OCI-M1 (cell line): ENCODE measurements at places on chromosomes 7 and 10.

DNA sequence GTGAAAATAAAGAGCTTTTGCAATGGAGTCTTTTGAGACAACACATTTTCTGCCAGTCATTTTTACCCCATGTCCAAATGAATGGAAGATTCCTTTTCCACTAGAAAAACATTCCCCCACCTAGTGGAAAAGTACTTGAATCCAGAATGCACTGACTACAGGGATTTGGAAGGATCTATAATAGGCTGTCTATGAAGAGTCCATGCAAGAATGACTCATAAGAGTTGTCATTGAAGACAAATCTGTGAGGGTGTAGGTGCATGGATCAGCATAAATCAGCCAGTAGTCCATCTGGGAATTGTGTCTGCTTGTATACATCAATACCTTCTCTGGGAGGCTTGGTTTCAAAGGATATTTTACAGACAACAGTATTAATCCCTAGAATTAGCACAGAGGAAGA is 32.5 kb upstream of the TRUB1 start:
- DNase-seq: no peak

DNA sequence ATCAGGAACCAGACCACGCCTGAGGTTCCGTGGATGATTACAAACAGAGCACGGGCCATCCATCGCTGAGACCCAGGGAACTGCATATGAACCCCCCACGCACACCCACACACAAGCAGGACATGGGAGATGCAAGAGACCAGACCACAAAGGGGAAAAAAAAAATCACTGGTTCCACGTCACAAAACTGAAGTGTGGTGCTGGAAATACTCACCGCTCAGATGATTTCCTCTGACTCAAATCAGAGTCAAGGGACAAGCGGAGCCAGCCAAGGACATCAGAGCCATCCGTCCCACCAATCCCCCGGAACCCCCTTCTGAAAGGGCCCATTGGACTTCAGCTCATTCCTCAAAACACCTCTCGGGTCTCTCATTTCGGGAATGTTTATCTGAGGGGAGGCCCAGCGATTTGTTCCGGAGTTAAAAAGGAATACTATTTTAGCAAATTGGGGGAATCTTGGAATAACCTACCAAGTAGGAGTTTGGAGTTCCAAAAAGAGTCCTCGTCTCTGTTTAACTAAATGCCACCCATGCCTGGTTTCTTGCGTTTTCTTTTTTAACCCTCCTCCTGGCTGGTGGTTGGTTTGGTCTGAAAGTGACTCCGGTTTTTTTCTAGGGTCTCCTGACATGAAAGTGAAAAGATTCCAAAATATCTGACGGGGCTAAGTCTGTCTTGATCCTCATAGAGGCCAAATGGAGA is 15.0 kb downstream of the SNX8 start:
- no peak for DNase-seq

GRCh38 chr7:31058122-31058521 is 6.0 kb downstream of the ADCYAP1R1 start:
- peak; percentile 3 for DNase-seq

GRCh38 chr10:133163889-133164815 is 4.1 kb downstream of the KNDC1 start:
- DNase-seq: no peak

GRCh38 chr7:149228831-149229471 is 10.5 kb upstream of the ZNF212 start:
- no peak for DNase-seq

DNA sequence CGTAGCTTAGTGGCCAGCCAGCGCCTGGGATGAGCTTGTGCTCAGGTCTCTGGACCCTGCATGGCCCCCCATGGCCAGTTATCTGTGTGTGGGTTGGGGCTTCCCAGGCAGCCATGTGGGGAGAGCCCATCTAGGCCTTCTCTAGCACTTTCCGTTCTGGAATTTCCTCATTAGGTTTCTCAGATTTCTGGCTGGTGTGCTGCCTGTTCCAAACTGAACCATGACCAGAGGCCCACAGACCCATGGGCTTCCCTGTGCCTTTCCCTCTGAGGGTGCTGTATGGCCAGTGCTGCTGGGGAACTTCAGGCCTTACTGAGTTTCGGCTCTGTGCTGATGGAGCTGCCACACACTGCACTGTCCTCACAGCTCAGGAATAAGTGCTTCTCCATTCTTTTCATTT is 50.2 kb downstream of the SHH start:
- no peak for DNase-seq

DNA sequence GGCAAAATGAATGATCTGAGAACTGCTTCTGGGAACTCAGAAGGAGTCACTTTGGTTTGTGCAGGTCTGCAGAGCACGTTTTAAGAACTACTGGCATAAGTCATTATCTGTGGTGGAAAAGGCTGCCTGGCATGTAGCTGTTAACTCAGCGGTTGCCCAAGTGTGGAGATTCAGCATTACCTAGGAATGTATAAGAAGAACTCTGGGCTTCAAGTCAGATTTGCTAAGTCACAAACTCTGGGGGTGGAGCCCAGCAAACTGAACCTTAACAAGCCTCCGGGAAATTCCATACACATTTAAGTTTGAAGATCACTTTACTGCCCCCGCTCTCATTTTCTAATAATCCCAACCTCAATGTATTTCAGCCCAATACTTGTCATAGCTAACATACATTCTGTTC is 31.1 kb downstream of the PLXDC2 start:
- DNase-seq: no peak
